ENCODE measurements at places on chromosomes 11 and 22. TPM values are rescaled to one million over a fixed set of nuclear protein-coding genes. Genes with fewer than 3 reads are reported as not detected.
A peak's percentile ranks its signal among the peaks of the same experiment; 100 is the strongest.

GRCh38 chr22:38313384-38313955 is 3.8 kb downstream of the CSNK1E start:
- DNase-seq: no peak
- H3K4me3 ChIP-seq: no peak overlapping the region
- peaks cover 25% of the 10 kb centered on the region for H3K4me1 ChIP-seq
- H3K27me3 ChIP-seq: no peaks in the 10 kb centered on the region

- H3K4me1 ChIP-seq: no peaks in the 10 kb centered on the region
- no peaks in the 10 kb centered on the region for H3K36me3 ChIP-seq
- H3K4me3 ChIP-seq: no peak overlapping the region
Measured at GRCh38 chr22:50015451-50016307, 3.1 kb upstream of the IL17REL start.

DNA sequence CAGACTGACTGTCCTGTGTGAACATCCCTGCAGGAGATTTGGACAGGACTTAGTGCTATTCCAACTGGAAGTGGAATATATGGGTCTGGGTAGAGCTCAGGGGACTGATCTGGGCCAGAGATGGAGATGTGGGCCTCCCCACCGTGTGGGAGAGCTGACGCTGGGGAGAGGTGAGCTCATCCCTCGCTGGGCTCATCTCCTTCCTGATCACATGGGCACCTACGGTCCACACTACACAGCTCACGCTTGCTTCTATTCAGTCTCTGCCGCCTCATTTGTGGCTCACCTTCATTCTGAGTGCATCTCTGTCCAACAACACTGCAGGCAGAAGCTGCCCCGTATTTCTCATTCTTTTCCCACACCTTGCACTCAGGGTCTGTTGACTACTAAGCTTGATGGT is 16.6 kb upstream of the RAB1B start:
- H3K4me1 ChIP-seq: no peaks in the 10 kb centered on the region
- no peak for DNase-seq
- H3K36me3 ChIP-seq: no peaks in the 10 kb centered on the region
- H3K27me3 ChIP-seq: no peaks in the 10 kb centered on the region

Gene C11orf16
- not detected for total RNA-seq

GRCh38 chr11:109940816-109941215 is 152.4 kb upstream of the ZC3H12C start:
- peak; percentile 68 for DNase-seq
- no peak overlapping the region for H3K27ac ChIP-seq
- no peaks in the 10 kb centered on the region for H3K27me3 ChIP-seq
- no peak overlapping the region for H3K4me3 ChIP-seq
- H3K4me1 ChIP-seq: no peaks in the 10 kb centered on the region
- no peaks in the 10 kb centered on the region for H3K36me3 ChIP-seq

DNA sequence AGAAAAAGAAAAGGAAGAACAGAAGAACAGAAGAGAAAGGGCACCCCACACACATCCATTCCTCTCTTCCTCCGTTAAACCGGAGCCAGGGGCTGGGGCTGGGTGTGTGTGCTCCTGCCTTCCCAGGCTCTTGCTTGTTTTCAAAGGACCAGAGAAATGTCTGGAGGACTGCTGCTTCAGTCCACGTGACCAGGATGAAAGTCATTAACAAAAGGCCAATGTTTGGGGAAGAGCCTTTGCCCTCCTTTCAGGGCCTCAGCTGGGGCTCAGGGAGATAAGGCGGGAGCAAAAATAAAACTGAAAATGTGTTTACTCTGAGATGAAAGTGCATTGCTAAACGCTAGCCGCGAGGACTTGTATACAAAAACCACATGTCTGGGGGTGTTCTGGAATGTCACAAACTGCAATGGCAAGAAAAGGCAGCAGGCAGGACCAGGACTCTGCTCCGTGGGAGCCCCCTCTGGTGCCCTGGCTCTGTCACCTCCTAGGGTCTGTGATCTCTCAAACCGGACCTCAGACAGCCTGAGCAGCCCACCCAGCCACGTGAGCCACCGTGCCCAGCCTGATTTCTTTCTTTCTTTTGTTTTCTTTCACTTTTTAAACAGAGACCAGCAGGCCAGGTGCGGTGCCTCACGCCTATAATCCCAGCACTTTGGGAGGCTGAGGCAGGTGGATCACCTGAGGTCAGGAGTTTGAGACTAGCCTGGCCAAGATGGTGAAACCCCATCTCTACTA is 31.6 kb upstream of the MYH9 start:
- peak overlapping the region; percentile 85 for H3K27ac ChIP-seq
- H3K27me3 ChIP-seq: no peaks in the 10 kb centered on the region
- peaks cover 16% of the 10 kb centered on the region for H3K4me1 ChIP-seq
- no peak overlapping the region for H3K4me3 ChIP-seq
- H3K36me3 ChIP-seq: no peaks in the 10 kb centered on the region

DNA sequence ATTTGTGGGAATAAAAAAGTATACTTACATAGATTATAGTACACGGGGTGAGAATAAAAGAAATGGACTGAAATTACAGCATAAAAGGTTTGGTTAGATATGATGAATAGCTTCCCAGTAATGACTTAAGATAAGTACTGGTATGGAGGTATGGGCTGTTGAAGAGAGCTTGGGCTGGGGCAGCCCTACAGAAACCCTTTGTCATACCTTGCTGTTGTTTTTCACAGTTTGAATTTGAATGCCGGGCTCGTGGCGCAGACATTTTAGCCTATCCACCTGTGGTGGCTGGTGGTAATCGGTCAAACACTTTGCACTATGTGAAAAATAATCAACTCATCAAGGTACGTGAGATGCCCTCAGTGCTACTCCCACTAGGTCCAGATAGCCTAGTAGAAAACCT is 42.3 kb upstream of the RBX1 start:
- no peak overlapping the region for H3K27ac ChIP-seq
- H3K36me3 ChIP-seq: peaks cover 37% of the 10 kb centered on the region
- no peaks in the 10 kb centered on the region for H3K27me3 ChIP-seq
- no peak for DNase-seq
- no peak overlapping the region for H3K4me3 ChIP-seq

Gene CCDC87
- total RNA-seq: 2.7 TPM

GRCh38 chr11:42422090-42422489 is 889.7 kb upstream of the API5 start:
- no peaks in the 10 kb centered on the region for H3K4me1 ChIP-seq
- H3K4me3 ChIP-seq: no peak overlapping the region
- H3K27me3 ChIP-seq: no peaks in the 10 kb centered on the region
- H3K36me3 ChIP-seq: no peaks in the 10 kb centered on the region

- no peaks in the 10 kb centered on the region for H3K27me3 ChIP-seq
- no peak for DNase-seq
- no peak overlapping the region for H3K27ac ChIP-seq
- no peaks in the 10 kb centered on the region for H3K36me3 ChIP-seq
- H3K4me3 ChIP-seq: no peak overlapping the region
Measured at GRCh38 chr22:39367035-39367434, 17.2 kb downstream of the SYNGR1 start.

Gene TRIM6
- total RNA-seq: 5.5 TPM

- H3K4me1 ChIP-seq: no peaks in the 10 kb centered on the region
- DNase-seq: no peak
- H3K36me3 ChIP-seq: no peaks in the 10 kb centered on the region
Measured at GRCh38 chr11:35009944-35010342, 93.5 kb downstream of the PDHX start.

- no peaks in the 10 kb centered on the region for H3K36me3 ChIP-seq
- H3K27me3 ChIP-seq: no peaks in the 10 kb centered on the region
- H3K4me1 ChIP-seq: no peaks in the 10 kb centered on the region
- H3K4me3 ChIP-seq: no peak overlapping the region
Measured at GRCh38 chr11:45321669-45322068, 35.5 kb upstream of the SYT13 start.

DNA sequence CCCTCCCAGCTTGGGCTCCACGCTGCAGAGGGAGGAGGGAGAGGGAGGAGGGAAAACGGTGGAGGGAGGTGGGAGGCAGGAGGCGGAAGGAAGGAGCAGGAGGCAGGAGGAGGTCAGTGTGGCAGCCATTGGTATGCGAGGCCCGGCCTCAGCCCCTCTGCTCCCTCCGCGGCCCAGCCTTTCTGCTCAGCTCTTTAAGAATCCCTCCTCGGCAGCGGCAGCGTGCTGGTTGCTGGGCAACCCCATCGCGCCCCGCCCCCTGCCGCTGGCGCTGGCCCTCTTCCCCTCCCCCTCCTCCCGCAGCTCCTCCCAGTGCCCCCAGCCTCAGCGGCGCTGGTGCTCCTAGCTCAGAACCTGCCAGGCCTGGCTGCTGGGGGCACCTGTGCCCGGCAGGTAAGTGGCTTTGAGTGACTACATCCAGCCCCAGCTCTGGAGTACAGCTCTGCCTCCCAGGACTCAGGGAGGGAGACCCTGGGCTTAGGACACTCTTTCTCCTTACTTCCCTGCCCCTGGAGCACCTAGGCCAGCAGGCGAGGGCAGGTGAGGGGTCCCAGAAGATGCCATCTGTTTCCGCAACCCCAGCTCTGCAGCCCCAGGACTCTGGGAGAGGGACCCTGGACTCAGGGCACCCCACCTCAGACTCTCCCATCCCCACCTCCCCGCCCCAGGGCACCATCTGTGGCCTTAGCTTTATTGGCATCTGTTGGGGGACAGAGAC is 7.2 kb upstream of the FLRT1 start:
- peaks cover 11% of the 10 kb centered on the region for H3K4me1 ChIP-seq
- no peaks in the 10 kb centered on the region for H3K36me3 ChIP-seq
- no peak overlapping the region for H3K27ac ChIP-seq

DNA sequence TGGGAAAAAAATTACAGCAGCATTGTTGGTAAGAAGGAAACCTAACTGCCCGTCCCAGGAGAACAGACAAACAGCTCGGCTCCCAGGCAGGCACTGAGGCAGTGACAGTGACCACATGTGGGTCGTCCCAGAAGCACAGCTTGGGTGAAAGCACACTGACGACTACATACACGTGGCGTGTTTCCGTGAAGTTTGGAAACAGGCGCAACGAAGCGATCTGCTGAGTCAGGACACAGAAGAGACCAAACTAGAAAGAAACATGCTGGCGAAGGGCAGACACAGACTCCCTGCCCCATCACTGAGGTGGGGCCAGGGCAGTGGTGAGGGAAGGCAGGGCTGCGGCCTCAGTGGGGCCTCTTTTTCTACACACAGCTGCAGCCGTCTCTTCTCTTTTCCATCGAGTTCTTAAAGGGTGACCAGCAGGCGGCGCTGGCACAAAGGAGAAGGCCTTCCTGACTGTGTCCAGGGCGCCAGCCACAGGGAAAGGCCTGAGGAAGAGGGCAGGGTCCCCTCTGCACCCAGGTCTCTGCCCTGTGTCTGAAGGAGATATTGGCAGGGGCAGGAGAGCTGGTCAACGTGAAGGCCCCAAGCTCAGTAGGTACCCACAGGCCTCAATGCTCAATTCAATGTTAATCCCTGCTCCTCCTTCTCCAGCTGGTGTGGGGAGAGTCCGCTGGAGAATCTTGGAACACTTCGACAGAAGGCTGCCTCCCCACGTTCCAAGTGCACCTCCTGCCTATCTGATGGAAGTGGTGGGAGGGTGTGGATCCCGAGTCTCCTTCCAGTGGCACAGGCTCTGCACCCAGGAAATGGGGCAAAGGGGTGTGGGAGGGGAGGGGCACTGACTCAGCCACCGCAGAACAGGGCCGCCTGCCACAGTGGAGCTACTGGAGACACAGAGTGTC is 19.9 kb downstream of the CARS1 start:
- H3K36me3 ChIP-seq: peaks cover 22% of the 10 kb centered on the region
- no peak overlapping the region for H3K4me3 ChIP-seq
- H3K4me1 ChIP-seq: no peaks in the 10 kb centered on the region

Gene APOA5
- total RNA-seq: not detected

Gene DLG2
- total RNA-seq: 6.1 TPM

- H3K27me3 ChIP-seq: no peaks in the 10 kb centered on the region
- H3K4me1 ChIP-seq: no peaks in the 10 kb centered on the region
- H3K27ac ChIP-seq: no peak overlapping the region
Measured at GRCh38 chr22:44276706-44277356, 35.9 kb downstream of the SHISAL1 start.

GRCh38 chr11:10051868-10052586 is 242.0 kb downstream of the SBF2 start:
- no peak overlapping the region for H3K27ac ChIP-seq
- H3K27me3 ChIP-seq: no peaks in the 10 kb centered on the region
- no peaks in the 10 kb centered on the region for H3K36me3 ChIP-seq
- no peak overlapping the region for H3K4me3 ChIP-seq
- peaks cover 8% of the 10 kb centered on the region for H3K4me1 ChIP-seq

DNA sequence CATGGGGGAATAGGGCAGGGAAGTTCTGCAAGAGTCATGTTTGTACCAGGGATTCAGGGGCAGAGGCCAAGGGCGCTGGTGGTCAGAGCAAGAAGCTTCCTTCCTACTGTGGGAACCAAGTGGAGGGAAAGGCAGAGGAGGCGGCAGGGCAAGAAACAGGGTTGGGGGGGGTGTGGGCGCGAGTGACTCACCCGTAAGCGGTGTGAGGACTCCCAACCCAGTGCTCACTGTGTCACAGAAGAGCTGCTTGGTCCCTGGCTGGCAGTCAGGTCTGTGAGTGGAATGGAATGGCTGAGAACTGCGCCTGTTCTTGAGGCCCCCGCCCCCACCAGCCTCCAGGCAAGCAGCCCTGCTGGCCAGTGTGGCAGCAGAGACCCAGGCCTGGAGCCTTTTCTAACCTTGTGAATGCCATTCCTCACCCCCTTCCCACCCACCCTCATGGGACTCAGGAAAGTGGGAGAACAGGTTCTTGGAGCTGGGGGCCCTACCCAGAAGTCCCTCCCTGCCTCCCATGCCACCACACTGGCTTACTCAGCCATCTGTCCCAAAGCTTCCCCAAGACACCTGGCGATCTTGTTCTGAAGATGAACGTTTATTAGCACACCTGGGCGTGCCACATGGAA is 4.7 kb downstream of the LRRC10B start:
- no peak for DNase-seq
- H3K36me3 ChIP-seq: no peaks in the 10 kb centered on the region
- H3K27me3 ChIP-seq: peaks cover 26% of the 10 kb centered on the region
- peaks cover 4% of the 10 kb centered on the region for H3K4me1 ChIP-seq
- no peak overlapping the region for H3K27ac ChIP-seq
- no peak overlapping the region for H3K4me3 ChIP-seq

Gene KCNJ11
- 17.0 TPM for total RNA-seq

Gene FOXRED1
- 38.7 TPM for total RNA-seq

Gene MRGPRE
- total RNA-seq: not detected

DNA sequence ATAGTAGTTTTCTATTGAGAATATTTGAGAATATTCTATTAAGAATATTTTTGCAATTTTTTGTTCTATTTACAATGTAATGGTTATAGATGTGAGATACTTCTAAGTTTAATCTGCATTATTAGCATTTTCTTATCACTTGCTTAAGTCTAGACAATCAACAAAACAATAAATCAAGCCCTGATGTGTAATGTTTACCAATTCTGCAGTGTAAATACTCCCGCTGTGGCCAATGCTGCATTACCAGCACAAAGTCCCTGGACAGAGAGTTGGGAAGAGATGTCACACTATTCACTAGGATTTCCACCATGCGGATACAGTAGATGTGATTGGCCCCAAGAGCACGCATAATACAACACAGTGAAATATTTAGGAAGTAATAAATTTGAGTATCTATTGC is 47.6 kb upstream of the GCAT start:
- no peak overlapping the region for H3K4me3 ChIP-seq
- H3K36me3 ChIP-seq: peaks cover 39% of the 10 kb centered on the region
- H3K27me3 ChIP-seq: no peaks in the 10 kb centered on the region

- H3K27ac ChIP-seq: no peak overlapping the region
- no peaks in the 10 kb centered on the region for H3K27me3 ChIP-seq
- H3K4me3 ChIP-seq: no peak overlapping the region
Measured at GRCh38 chr22:19568337-19569275, 44.4 kb upstream of the CLDN5 start.

GRCh38 chr11:115385226-115385625 is 119.0 kb downstream of the CADM1 start:
- H3K4me3 ChIP-seq: no peak overlapping the region
- no peaks in the 10 kb centered on the region for H3K36me3 ChIP-seq
- H3K27ac ChIP-seq: no peak overlapping the region
- peaks cover 35% of the 10 kb centered on the region for H3K4me1 ChIP-seq
- H3K27me3 ChIP-seq: no peaks in the 10 kb centered on the region

- no peak overlapping the region for H3K4me3 ChIP-seq
- H3K27me3 ChIP-seq: peaks cover 24% of the 10 kb centered on the region
- no peak for DNase-seq
- H3K27ac ChIP-seq: no peak overlapping the region
- H3K36me3 ChIP-seq: peaks cover 5% of the 10 kb centered on the region
Measured at GRCh38 chr11:1753229-1753928, 3.0 kb upstream of the IFITM10 start.
